ENCODE measurements at places on chromosomes 7 and 10.

- no peak for DNase-seq
These were observed 11.2 kb downstream of the LAMB4 start for GRCh38 chr7:108118959-108119358.

DNA sequence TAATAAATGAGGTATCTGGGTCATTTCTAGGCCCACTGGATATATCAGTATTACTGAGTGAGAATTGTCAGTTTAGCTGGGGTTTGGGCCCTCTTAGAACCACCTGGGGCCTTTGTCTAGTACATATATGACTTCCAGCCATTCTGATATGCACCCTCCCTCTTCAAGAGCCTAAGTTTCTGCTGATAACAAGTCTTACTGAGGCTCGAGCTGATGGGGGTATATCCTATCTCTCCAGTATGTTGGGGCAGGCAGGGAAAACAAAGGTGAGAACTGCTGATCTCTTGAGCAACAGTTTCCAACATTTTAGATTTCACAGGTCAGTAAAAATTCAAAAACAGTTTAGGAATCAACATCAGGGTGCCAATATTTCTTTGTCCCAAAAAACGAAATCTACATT is 10.8 kb upstream of the ZNRF2 start:
- no peak for DNase-seq

DNA sequence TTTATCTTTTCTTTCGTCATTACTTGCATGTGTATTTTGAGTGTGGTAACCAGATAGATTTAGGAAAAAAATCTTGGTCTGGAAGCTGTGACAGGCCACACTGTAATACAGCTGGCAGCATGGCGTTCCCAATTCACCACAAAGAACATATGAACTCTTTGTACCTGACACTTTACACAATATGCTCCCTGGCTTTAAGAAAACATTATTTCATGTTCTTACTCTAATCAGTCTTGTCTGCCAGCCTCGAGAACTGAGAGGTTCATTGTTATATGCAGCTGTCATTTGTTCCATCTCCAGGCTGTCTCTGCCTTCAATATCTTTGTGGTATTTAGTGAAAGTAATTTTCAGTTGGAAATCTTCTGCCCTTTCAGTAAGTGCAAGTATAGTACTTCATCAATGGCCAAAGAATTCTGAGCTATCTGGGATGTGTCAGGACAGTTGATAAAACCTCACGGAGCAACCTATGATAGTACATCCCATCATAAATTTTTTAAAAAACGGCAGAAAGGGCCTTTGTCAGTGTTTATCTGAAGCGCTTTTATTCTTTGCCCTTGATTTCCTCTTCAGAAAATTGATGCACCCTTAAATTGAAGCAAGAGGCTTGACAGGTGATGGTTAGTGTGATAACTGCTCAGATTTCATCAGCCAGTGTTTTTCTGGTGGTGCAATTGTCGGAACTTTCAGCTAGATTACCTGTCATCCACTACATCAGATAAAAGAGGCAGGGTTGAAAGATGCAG is 146.3 kb upstream of the SP8 start:
- no peak for DNase-seq

GRCh38 chr7:131454498-131454897 is 101.9 kb downstream of the PODXL start:
- DNase-seq = no peak

- no peak for DNase-seq
These were observed 271.2 kb upstream of the C7orf33 start for GRCh38 chr7:148319316-148319808.

DNA sequence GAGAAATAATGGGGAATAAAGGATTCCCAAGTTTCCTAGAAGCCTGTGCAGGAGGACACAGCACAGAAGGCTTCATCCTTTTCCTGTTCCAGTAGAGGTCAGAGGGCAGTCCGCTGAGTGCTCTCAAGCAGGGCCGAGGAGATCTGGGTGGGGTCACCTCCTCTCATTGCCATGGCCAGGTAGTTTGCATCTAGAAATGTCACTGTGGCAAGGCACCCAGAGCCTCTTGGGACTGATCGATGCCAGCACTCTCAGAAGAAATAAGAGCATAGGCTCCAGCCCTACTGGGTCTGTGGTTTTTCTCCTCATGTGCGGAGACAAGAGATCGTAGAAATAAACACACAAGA is 7.9 kb downstream of the NUB1 start:
- DNase-seq = no peak

DNA sequence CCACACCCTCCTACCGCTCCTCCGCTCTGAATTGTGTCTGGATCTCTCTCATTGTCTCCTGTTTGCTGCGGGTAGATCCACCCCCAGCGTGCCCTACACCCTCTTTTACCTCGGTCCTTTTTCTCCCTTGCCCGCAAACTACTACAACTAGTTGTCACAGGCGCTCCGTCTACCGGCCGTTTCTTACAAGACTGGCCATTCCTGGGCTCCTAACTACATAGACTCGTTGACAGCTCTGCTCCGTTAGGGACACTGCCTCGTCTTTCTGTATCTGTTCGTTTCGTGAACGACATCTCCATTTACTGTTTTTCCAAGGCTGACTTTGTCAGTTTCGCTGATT is 786 bp downstream of the TAF3 start:
- DNase-seq = no peak

DNA sequence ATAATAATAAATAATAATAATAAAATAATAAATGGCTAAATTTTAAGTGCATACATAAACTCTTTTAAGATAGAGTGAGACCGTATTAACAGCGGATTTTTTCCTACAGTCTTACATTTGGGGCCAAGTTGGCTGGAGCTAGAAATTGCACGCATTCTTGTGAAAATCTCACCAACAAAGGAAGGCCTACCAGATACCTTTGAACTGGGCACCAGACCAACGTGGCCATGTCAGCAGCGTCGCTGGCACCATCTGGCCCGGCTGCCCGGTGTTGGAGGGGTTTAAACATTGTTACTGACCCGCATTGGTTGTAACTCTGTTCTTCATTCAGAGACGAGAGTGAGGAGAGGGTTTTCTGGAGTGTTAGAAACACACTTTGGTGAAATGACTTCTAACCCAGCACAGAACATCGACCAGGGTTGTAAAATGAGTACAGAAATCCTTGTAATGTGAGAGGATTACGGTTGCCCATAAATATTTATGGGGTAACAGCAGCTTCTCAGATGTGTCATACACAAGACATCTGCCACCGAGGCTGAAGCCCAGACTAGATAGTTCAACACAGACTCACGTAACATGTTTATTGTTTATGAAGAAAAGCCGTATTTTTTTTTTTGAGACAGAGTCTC is 34.6 kb upstream of the UNCX start:
- DNase-seq = no peak

- DNase-seq = no peak
These were observed 33.8 kb upstream of the CUX1 start for GRCh38 chr7:101783381-101784181.

- DNase-seq = no peak
These were observed 450.2 kb upstream of the GALNT17 start for GRCh38 chr7:70681469-70682350.

DNA sequence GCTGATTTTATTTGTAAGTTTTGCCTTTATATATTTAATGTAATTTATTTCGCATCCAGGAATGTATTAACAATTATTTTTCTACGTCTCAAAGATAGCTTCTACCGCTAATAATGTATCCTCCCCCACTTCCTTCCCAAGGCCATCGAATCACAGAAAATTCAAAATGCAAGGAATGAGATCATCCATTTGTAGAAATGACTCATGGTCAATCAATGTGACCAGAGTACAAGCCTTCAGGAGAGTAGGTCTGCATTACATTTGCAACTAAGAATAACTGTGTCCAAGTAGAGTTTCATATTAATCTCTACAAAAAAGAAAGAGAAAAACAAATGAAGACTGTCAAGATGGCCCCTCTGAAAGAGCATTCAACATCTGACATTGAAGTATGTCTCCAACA is 205.9 kb upstream of the PHF14 start:
- no peak for DNase-seq

DNA sequence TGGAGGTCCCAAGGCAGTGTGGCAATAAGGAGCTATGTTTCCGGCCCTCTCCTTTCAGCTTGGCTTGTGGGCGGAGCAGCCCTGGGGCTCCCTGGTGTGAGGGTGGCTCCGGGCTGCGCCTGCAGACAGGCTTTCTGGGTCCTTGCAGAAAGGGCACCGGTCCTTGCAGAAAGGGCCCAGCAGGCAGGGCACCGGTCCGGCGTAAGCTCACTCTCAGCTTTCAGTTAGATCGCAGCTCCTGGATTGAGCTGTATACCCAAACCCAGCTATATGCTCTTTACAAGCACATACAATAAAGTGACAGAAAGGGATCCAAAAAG is 293.8 kb upstream of the SHH start:
- DNase-seq = no peak

DNA sequence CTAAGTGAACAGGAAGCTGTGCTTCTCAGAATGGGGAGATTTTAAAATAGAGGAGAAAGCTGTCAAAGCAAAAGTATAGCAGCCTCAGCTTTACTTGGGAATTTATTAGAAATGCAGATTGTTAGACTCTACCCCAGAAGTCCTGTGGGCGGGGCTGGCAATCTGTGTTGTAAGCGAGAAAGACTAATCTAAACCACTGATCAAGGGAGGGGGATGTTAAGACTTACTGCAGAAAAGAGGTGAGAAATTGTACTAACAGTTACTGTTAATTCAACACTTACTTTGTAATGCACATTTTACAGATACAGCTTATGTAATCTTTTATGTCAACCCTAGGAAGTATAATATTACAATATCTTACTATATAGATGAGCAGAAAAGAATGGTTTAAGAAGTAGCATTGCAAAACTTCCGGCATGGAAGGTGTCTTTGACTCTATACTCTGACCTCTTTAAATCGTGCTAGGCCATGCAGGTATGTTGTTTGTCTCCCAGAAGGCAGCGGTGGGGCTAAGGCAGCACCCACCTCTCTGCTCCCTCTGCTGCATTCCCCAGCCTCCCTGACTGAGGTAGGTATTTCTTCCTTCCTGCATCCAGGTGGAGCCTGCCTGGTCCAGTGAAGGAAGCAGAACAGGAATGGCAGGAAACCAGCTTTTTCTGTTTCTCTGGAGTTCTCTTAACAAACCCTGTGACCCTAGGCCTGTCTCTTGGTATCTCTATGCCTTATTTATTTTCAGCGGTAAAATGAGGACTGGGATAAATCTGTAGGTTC is 462.2 kb downstream of the AUTS2 start:
- DNase-seq = no peak

DNA sequence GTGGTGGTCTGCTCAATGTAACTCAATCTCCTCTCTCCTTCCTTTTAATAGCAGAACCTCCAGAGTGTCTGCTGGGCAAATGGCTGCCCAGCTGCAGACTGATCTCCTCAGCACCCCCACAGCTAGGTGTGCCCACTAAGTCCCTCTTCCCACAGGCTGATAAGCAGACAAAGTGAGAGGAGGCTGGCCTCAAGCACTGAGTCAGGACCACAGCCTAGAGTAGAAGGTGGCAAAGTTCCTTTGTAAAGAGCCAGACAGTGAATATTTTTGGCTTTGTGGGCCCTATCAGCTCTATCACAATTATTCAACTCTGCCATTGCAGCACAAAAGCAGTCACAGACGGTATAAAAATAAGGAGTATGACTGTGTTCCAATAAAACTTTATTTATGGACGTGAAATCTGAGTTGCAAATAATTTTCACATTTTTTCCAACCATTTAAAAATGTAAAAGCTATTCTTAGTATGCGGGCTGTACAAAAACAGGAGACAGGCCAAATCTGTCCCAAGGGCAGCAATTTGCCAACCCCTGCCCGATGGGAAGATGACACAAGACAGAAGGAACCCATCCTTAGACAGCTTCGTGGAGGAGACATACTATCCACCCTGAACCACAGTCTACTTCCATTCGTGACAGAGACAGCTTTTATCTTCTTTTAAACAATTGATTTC is 23.4 kb downstream of the JAZF1 start:
- no peak for DNase-seq

DNA sequence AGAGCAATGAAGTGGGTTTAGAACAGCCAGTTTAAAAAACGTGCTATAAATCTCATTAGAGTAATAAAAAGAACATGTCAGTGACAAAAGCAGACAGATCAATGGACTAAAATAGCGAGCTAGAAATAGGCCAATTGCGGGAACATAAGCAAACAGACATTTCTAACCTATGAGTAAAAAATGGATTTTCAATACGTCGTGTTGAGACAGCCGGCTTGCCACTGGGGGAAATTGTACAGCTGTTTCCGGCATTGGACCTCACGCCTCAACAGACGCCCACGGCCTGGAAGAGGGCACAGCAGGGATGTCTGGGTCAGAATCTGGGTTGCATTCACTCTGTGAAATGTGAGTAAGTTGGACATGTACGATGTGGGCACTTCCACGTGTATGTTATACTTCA is 92.9 kb downstream of the SVOPL start:
- no peak for DNase-seq

- DNase-seq = no peak
These were observed 231.3 kb upstream of the FERD3L start for GRCh38 chr7:19376538-19376937.

GRCh38 chr7:38303866-38304265 is 30.4 kb upstream of the TARP start:
- no peak for DNase-seq

DNA sequence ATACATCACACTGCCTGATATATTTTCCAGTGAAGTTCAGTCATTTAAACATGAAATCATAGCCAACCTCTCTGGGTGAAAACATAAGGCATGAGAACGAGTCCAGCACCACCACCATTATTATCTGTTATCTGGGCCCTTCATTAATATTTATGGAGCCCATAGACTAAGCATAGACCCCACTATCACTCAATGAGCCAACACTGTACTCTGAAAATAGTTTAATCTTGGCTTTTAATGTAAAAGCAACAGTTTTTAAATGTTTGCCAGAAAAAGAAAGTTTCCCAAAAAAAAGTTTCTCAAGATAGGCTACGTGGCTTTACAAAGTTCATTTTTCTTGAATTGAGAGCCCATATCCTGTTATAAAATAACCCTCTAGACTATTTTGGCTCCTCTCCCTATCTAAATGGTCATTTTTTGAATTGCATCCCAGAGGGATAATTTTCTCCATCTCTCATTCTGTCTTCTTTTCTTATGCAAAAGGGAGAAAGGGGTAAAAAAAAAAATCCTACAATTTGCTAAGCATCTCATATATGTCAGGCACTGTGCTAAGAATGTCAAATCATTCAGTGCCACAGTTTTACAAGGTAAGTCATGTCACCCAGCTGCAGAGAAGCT is 66.1 kb downstream of the FZD1 start:
- no peak for DNase-seq

- no peak for DNase-seq
These were observed 46.7 kb downstream of the TNS3 start for GRCh38 chr7:47535035-47535703.

DNA sequence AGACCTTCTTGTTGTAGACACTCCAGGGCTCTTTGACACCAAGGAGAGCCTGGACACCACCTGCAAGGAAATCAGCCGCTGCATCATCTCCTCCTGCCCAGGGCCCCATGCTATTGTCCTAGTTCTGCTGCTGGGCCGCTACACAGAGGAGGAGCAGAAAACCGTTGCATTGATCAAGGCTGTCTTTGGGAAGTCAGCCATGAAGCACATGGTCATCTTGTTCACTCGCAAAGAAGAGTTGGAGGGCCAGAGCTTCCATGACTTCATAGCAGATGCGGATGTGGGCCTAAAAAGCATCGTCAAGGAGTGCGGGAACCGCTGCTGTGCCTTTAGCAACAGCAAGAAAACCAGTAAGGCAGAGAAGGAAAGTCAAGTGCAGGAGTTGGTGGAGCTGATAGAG is 5.5 kb downstream of the GIMAP7 start:
- no peak for DNase-seq

GRCh38 chr10:9157656-9158055 is 1103.2 kb downstream of the GATA3 start:
- DNase-seq = no peak

Data from NCI-H510A (cell line).